Activated naive CD8-positive, alpha-beta T cell treated with anti-CD3 and anti-CD28 coated beads for 36 hours (primary cell): ENCODE measurements at places on chromosomes 13 and 19.

DNA sequence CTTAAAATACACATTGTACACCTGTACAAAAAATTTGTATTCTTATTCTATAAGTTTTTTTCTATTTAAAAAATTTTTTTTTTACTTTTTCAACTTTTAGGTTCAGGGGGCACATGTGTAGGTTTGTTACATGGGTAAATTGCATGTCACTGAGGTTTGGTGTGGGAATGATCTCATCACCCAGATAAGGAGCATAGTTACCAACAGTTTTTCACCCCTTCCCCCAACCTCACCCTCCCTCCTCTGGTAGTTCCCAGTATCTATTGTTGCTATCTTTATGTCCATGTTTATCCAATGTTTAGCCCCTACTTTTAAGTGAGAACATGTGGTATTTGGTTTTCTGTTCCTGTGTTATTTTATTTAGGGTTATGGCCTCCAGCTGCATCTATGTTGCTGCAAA, 89.9 kb downstream of the CDK8 start:
- no peak for DNase-seq

DNA sequence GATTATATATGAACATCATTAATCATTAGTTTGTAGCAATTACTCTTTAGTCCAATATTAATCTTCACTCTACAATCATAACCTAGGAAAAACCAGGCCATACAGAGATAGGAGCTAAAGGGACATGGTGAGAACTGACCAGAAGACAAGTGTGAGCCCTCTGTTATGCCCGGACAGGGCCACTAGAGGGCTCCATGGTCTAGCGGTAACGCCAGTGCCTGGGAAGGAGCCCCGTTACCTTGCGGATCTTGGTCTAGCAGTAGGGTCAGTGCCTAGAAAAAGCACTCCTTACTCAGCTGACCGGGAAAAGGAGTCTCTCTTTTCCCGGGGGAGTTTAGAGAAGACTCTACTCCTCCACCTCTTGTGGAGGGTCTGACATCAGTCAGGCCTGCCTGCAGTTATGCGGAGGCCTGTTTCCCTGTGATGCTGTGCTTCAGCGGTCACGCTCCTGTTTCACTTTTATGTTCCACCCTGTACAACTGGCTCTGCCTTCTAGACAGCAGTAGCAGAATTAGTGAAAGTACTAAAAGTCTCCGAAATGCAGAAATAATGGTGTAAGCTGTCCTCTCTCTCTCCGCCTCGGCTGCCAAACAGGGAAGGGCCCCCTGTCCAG, 13.8 kb downstream of the OR7D4 start:
- DNase-seq = peak; percentile 65

DNA sequence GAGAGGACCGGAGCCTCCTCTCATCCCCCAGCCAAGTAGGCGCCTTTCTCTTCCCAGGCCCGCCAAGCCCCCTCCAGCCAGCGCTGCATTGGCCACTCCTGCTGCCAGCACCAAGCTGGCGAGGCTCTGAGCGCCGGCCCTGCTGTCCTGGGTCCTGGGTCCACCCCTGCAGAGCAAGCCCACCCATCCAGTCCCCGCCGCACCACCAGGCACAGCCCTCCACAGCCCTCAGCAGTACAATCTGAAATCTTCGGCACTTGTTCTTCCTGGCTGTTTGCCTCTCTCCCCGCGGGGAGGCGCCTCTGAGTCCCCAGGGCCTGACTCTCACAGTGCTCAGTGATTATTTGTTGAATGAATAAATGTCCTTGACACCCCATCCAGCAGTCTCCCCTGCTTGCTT, 236.4 kb upstream of the SGCG start:
- no peak for DNase-seq

GRCh38 chr13:73303851-73304250, 245.0 kb downstream of the KLF5 start:
- DNase-seq = no peak

DNA sequence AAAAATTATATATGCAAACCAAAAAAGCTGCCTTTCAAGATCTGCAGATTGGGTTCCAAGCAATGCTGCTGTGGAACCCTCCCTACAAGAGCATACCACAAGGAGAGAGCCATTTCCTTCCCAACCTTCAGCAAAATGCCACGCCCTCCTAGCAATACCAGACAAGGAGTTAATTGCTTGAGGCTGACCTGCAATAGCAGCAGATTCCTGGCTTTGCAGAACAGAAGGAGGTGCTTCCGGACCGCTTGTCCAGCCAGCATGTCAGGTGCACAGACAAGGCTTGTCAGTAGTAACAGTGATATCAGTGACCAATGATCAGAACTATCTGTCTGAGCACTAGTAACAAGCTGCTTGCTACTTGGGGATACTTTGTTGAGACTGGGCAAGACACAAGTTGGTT, 301.6 kb downstream of the FGF14 start:
- no peak for DNase-seq

- DNase-seq = no peak
Measured at GRCh38 chr13:92768602-92769001, 458.0 kb upstream of the GPC6 start.

DNA sequence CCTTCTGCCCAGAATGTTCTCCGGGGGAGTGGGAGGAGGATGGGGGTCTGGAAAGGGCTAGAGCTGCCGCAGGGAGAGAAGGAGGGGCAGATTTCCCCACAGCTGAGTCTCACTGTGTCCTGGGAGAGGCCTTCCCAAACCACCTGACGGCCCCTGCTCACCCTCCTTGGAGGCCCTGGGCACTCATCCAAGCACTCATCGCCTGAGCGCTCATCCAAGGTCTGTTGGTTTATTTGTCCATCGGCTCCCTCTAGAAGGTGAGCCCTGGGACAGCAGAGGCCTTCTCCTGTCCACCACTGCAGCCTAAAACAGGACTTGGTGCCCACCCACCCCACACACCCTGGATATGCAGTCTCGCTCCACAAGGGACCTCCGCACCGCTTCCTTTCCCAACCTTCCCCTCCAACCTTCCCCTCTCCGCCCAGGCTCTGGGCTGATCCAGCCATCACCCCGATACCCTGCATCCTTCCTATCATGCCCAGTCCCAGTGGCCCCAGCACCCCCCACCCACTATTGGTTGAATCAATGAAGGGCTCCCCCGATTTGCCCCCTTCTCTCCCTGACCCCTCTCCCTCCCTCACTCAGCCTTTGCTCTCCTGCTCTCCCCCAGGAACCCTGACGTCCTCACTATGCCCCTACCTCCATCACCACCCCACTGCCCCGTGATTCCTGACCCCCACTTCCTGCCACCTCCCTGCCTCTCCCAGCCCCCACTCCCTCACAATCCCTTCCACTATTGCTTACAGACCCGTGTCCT, 1.7 kb downstream of the UBXN6 start:
- no peak for DNase-seq

DNA sequence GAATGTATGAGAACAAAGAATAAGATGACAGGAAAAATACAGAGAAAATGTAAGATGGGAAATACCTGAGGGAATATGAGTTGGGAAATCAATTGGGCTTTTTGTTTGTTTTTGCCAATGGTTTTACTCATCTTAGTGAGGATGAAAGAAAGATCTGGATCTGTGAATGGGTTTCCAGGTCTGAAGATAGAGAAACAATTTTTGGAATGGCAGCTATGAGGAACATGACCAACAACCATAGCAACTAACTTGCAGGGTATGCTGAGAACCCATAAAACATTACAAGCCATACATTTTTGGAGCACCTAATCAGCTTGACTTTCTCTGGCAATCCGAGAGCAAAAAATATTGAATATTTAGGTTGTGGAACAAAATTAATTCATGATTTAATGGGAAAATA, 290.0 kb downstream of the KCTD12 start:
- DNase-seq = no peak

GRCh38 chr19:19575411-19575810, 37.3 kb downstream of the CILP2 start:
- DNase-seq = no peak

- no peak for DNase-seq
Measured at GRCh38 chr19:50520822-50521465, 7.2 kb upstream of the ASPDH start.

GRCh38 chr19:18379803-18380747, 5.9 kb upstream of the GDF15 start:
- no peak for DNase-seq

DNA sequence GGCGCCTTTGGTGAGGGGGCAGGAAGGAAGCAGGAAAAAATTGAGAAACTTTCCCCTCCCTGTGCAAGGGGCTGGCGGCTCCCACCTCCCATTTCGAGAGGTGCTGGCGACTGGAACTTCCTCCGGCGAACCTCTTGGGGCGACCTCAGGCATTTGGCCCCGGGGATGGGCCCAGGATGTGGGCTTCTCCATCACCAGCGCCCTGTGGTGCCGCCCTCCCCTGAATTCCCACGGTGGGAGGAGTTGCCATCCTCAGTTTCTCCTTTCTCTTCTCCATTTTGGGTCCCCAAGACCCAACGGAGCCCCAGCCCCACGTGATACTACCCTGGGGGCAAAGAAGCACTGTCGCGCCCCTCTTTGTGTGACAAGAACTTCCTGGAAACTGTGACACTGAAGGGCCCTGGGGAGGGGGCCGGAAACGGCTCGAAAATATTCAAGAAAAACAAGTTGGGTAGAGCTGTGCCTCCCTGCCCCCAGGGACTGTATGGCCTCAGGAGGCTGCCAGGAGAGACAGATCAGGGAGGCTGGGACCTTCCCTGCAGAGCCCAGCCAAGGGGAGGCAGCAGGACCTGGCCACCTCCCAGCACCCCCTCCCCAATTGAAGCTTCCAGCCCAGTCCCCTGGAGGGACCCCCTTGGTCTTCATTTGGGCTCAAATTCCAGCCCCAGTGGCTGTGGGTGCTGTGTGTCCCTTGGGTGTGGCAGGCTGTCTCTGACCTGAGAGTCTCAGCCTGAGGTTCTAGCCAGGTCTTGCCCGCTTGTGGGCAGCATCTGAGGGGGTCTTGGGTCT, 16.2 kb upstream of the AP1M2 start:
- peak; percentile 84 for DNase-seq

DNA sequence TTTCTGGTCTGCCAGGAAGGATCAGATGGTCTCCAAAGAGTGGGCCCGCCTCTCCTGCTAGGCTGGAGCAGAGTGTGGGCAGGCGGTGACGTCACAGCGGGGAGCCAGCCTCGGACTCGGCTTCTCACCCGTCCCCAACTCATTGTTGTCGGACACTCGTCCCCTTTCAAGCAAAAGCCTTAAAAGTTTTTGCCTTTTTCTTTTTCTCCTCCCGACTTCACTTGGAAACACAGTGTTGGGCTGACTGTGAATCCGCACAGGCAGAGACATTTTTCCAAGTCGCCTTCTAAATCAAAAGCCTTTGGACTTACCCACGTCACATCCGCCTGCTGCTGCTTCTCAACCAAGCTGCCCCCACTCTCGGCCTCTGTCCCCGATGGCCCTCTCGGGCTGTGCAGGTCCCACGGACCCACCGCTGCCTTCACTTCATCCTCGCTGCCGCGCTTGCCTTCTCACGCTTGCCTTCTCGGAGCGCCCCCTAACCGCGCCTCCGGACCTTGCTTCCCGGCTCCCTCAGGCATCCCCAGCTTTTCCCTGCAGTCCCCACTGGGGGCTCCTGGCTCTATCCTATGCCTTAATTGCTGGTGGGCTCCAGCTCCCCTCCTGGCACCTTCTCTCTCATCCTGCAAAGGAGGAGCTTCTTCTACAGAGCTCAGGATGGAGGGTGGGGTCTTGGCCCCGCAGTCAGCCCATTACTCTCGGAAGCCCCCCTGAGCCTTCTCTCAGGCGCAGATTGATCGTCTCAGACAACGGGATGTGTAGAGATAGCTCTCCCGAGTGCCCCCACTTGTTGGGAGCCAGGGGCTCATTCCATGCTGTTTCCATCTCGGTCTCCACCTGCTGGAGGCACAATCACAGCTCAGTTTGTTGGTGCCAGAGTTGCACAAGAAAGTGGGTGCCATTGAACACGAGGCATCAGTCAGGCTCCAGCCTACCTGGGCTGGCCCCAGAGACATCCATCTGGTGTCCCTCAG, 3.9 kb upstream of the ZNF135 start:
- DNase-seq = no peak
